Activated naive CD4-positive, alpha-beta T cell treated with anti-CD3 and anti-CD28 coated beads for 36 hours (primary cell): ENCODE measurements at places on chromosomes 3 and 15. TPM values are rescaled to one million over a fixed set of nuclear protein-coding genes. Genes with fewer than 3 reads are reported as not detected.

GRCh38 chr15:57253082-57253481 is 123.2 kb upstream of the CGNL1 start:
- H3K4me1 ChIP-seq, result no peaks in the 10 kb centered on the region
- no peak for DNase-seq
- H3K27me3 ChIP-seq, result no peaks in the 10 kb centered on the region
- H3K27ac ChIP-seq, result no peak overlapping the region
- H3K4me3 ChIP-seq, result no peak overlapping the region
- peaks cover 10% of the 10 kb centered on the region for H3K36me3 ChIP-seq

DNA sequence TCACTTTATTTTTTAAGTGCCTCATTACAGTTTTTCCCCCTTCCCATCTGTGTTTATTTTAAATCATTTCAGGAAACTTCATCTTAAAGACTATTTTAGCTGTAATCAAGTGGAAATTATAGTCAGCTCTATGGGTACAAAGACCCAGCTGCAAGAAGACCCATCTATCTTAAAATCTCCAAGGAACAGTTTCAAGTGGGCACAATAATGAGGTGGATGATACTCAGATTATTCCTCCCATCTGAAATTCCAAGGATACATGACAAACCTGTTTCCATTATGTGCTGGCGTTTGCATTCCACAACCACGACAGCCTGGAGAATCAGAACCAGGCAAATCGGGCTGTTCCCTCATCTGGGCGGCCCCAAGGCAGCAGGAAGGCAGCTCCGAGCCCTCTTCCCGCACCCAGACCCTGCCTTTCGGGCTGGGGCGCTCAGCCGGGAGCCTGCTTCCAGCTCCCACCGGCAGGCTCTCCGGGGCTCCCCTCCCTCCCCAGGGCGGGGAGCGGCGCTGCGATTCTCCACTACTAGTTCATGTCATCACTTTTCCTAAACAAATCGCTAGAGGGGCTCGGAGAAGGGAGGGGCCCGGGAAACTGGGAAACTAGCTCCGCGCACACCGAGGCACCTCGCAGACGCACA is at the start of gene MGLL:
TSS of gene MGLL (minus strand) at position 475 of the 641 bp plus-strand sequence. CDS start at position 278, 197 bp downstream.
- no peaks in the 10 kb centered on the region for H3K36me3 ChIP-seq
- H3K4me1 ChIP-seq, result peaks cover 4% of the 10 kb centered on the region
- no peak within 1 kb of the TSS for H3K27ac ChIP-seq
- DNase-seq, result no peak

DNA sequence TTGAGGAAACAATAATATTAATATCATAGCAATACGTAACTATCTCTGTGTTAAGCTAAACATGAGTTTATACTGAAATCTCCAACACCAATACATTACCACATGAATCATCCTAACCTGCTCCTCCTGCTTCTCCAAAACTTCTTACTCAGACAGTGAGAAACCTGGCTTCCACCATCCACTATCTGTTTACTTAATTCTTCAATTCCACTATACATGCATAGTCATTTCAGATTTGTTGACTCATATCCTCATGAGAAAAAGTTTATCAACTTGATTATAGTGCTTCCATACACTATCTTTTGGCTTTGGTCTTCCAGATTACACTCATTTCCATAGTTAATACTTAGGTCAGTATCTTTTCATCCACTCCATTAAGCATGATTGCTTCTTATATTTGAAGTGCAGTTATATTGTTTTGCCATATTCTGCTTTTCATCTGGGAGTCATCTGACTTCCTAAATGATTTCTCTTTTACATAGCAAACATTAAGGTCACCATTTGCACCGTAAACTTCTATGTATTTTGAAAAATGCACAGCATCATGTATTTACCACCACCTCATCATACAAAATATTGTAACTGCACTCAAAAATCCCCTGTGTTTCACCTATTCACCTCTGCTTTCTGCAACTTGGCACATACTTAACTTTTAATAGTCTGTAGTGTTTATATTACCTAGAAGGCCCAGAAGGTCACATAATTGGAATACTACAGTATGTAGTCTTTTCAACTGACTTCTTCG is 970.6 kb downstream of the DIPK2A start:
- H3K4me1 ChIP-seq, result no peaks in the 10 kb centered on the region
- H3K27me3 ChIP-seq, result no peaks in the 10 kb centered on the region
- no peak overlapping the region for H3K4me3 ChIP-seq
- H3K27ac ChIP-seq, result no peak overlapping the region
- no peak for DNase-seq
- no peaks in the 10 kb centered on the region for H3K36me3 ChIP-seq

DNA sequence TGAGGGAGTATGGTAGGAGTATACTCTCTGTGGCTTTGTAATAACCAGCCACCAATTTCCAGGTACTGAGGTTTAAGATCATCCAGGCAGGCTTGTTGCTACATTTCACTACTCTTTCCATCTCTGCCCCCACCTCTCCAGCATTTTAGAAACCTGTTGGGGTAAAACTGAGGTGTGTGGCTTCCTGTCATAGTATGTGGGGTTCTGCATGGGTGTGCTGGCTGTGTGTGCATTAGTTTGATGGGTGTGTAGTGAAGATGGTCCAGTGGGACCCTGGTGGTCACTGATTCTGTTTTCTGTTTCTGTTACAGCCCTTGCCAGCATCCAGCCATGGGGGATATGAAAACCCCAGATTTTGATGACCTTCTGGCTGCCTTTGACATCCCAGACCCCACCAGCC is 34.0 kb downstream of the ZNF592 start:
- DNase-seq, result no peak
- no peak overlapping the region for H3K4me3 ChIP-seq
- no peaks in the 10 kb centered on the region for H3K27me3 ChIP-seq
- no peak overlapping the region for H3K27ac ChIP-seq
- H3K4me1 ChIP-seq, result peaks cover 42% of the 10 kb centered on the region

DNA sequence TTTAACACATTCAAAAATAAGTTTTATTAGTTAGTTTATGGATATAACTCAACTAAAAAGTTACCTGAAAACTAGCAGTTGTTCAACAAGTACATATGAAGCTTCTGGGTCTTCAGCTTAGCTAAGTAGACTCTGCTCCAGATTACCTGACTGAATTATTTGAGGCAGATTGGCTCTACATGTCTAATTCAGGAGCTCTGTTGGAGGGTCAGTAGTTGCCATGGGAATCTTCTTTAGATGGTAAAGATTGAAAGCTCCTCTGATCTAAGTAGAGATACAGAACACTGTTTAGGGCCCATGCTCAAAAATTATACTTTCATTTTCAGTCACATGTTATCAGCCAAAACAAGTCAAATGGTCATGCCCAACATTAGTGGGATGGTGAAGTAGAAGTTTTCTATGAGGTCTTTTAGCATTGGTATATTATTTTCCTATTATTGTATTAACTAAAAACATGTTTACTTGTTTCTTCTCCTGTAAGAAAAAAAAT is 1476.9 kb downstream of the OTOL1 start:
- H3K36me3 ChIP-seq, result no peaks in the 10 kb centered on the region
- H3K27me3 ChIP-seq, result no peaks in the 10 kb centered on the region
- H3K4me1 ChIP-seq, result no peaks in the 10 kb centered on the region
- no peak overlapping the region for H3K4me3 ChIP-seq
- DNase-seq, result no peak

- DNase-seq, result no peak
- H3K4me3 ChIP-seq, result no peak overlapping the region
- no peak overlapping the region for H3K27ac ChIP-seq
- peaks cover 4% of the 10 kb centered on the region for H3K4me1 ChIP-seq
Observed at GRCh38 chr15:82292271-82292670, 29.7 kb downstream of the SAXO2 start.

DNA sequence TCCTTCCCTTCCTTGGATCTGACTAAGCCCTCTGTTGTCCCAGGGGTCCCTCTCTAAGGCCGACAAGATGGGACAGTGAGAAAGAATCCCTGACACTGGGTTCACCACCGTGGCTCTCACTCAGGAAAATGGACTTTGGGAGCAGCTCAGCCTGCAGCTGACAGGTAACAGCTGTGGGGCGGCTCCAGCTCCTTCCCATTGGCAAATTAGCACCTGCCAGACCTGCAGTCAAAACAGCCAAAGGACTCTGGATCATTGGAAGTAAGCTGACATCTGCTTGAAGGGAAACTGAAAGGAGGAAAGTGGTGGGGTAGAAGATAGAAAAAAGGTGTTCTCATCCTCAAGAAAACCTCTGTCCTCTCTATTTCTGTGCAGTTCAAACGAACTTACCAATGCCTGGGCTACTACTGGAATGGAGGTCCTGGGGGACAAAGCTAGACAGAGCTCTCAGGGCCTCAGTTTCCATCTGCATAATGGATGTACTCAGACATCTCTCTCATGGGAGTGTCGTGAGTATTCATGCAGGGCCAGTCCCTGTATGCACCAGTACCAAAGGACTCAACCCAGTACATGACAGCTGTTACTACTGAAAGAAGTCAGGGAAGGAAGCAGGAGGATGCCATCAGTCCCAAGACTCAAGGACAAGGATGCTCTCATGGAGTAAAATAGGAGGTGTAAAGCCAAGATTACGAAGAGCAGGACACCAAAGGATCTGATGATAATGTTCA is 53.6 kb upstream of the DCLK3 start:
- no peak overlapping the region for H3K27ac ChIP-seq
- no peaks in the 10 kb centered on the region for H3K36me3 ChIP-seq
- no peaks in the 10 kb centered on the region for H3K4me1 ChIP-seq
- no peaks in the 10 kb centered on the region for H3K27me3 ChIP-seq

- no peak overlapping the region for H3K4me3 ChIP-seq
- H3K27ac ChIP-seq, result no peak overlapping the region
- H3K4me1 ChIP-seq, result no peaks in the 10 kb centered on the region
- DNase-seq, result no peak
- no peaks in the 10 kb centered on the region for H3K36me3 ChIP-seq
Observed at GRCh38 chr3:97613139-97613538, 151.4 kb upstream of the ARL6 start.

DNA sequence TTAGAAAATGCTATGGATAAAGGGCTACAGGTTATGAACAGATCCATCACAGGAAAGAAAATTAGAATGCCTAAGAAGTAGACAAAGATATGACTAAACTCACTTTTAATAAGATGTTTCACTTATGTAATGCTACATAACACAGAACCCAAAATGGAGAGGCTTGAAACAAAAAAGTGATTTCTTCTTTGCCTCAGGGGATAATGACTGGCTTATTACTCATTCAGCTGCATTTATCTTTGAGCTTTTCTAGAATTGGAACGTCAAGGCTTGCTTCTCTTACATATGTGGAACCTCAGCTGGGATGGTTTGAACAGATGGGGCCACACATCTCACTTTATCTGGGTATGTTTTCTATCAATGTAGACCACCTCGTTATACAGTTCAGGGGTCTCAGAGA is 120.6 kb upstream of the EPHA3 start:
- H3K4me1 ChIP-seq, result no peaks in the 10 kb centered on the region
- H3K27ac ChIP-seq, result no peak overlapping the region
- no peak overlapping the region for H3K4me3 ChIP-seq
- no peak for DNase-seq
- H3K27me3 ChIP-seq, result no peaks in the 10 kb centered on the region
- H3K36me3 ChIP-seq, result no peaks in the 10 kb centered on the region

- no peaks in the 10 kb centered on the region for H3K36me3 ChIP-seq
- peaks cover 2% of the 10 kb centered on the region for H3K4me1 ChIP-seq
- H3K4me3 ChIP-seq, result no peak overlapping the region
- DNase-seq, result no peak
Observed at GRCh38 chr3:185763347-185764005, 61.4 kb downstream of the IGF2BP2 start.

DNA sequence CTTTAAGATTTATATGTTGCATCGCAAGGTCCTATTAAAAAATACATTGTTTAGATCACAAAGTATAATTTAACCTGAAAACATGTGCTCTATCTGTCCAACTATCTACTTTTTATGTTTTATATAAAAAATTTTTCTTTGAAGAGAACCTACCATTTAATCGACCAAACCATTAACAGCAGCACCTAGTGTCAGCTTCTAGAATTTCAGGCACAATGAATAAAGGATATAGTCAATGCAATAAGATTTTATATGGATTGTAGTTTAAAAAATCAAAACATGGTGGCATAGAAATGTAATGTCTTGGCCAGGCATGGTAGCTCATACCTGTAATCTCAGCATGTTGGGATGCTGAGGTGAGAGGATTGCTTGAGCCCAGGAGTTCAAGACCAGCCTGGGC is 313.7 kb downstream of the GAP43 start:
- DNase-seq, result no peak
- H3K4me3 ChIP-seq, result no peak overlapping the region
- no peaks in the 10 kb centered on the region for H3K36me3 ChIP-seq

GRCh38 chr3:29324180-29324651 is 43.3 kb downstream of the RBMS3 start:
- no peak for DNase-seq
- H3K27ac ChIP-seq, result no peak overlapping the region
- no peaks in the 10 kb centered on the region for H3K27me3 ChIP-seq
- H3K4me1 ChIP-seq, result no peaks in the 10 kb centered on the region

GRCh38 chr3:139538733-139539132 is 809 bp downstream of the RBP1 start:
- H3K27me3 ChIP-seq, result peaks cover 55% of the 10 kb centered on the region
- no peak for DNase-seq
- no peaks in the 10 kb centered on the region for H3K36me3 ChIP-seq
- H3K4me1 ChIP-seq, result peaks cover 10% of the 10 kb centered on the region

DNA sequence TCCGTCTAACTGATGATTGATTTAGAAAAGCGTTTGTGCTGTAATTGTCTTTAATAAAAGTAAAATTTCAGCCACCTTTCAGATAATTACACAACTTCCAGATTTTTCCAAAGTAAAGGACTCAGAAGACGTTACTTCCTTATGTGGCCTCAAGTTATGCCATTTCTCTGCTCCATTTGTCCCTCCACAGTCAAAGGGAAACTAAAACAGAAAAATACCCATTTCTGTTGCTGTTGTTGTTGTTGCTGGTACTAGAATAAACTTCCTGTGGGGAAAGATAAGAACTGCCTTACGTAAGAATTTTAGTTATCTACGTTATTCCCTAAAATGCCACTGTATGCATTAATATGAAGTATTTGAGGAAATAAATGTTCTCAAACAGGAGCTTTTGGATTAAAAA is 153.9 kb downstream of the P3H2 start:
- H3K27ac ChIP-seq, result no peak overlapping the region
- H3K27me3 ChIP-seq, result peaks cover 3% of the 10 kb centered on the region
- no peaks in the 10 kb centered on the region for H3K36me3 ChIP-seq
- peaks cover under 1% of the 10 kb centered on the region for H3K4me1 ChIP-seq
- DNase-seq, result no peak

GRCh38 chr15:59794229-59794886 is 105.2 kb upstream of the BNIP2 start:
- H3K4me3 ChIP-seq, result no peak overlapping the region
- no peak overlapping the region for H3K27ac ChIP-seq
- no peaks in the 10 kb centered on the region for H3K36me3 ChIP-seq
- peaks cover 64% of the 10 kb centered on the region for H3K4me1 ChIP-seq

The CHL1 gene
- total RNA-seq, result not detected

The ITIH1 gene
- total RNA-seq, result not detected

The MOBP gene
- not detected for total RNA-seq
